ENCODE measurements at places on chromosomes 16 and 17.

GRCh38 chr16:9053006-9053601 lies 38.3 kb upstream of the HAPSTR1 start:
- DNase-seq, result no peak

- DNase-seq, result peak; percentile 81
These were observed 11.2 kb downstream of the MRPL27 start for GRCh38 chr17:50361561-50362480.

GRCh38 chr16:51433599-51433998 lies 282.5 kb upstream of the SALL1 start:
- DNase-seq, result no peak

DNA sequence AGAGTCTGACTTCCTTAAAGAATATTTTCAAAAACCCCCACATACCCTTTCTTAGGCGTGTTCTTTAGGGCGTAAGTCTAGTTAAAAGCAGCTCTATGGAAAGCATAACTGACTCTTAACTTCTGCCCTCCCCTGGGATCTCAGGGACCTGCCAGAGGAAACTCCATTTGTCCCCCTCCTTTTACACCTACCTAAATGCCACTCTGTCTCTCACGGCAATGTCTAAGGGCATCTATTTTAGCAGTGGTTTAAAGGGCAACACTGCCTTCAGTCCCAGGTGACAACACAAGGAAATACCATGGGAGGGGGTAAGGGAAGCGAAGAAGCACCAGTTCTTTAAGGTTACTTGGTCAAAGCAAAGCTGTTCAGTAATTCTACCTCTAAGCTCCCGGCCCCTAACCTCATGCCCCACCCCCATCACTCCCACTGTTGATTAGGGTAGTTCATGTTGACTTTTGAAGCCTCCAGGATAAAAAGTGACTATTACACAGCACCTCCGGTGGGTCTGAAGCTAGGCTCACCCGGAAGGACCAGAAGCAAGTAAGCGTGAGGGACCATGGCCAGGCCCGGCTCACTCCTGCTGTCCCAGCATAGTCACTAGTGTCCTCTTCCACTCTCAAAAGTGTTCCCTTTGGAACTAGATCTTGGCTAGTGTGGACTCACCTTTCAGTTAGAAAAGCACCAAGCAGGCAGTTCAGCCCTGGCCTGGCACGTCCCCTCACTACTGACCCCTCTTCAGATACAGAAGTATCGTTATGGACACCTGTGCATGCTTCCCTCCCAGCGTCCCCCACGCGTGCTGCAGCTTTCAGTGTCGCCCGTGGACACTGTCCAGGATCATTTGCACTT lies 47.1 kb downstream of the CYTH1 start:
- no peak for DNase-seq

DNA sequence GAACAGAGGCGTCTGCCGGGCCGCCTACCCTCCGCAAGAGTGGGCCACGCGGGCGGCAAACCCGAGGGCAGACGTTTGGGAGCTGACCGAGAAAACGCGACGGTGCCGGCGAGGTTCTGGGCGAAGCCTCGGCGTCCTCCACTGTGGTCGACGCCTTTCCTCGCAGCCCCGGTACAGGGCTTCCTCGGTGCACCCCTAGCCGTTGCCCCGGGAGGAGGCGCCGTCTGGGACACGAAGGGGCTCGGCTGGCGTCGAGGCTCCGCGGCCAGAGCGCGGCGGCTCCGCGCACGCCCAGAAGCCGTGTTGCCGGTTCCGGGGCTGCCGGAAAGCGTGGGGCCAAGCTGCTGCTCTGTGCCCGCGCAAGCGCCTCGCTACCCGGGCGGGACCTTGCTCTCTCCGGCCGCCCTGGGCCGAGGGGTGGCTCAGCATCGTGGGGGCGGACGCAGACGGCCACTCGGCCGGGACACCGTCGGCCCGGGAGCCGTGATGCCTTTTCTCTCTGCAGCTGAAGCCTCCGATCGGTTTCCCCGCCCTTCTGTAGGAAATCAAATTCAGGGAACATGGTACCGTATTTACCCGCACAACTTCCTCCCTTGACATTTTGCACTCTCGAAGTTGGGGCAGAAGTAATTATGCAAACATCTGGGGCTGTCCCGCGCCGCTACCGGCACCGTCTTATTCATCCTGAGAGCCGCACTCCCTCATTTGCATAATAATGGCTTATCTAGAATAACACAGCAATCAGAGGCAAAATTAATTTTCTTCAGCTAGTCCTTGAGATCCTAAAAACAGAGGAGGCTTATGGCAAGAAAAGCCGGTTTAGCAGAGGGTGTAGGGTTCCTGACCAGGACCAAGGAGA lies 7.3 kb upstream of the CBX8 start:
- DNase-seq, result peak; percentile 65

GRCh38 chr16:2500918-2501750 lies 12.6 kb upstream of the ATP6V0C start:
- DNase-seq, result peak; percentile 70

DNA sequence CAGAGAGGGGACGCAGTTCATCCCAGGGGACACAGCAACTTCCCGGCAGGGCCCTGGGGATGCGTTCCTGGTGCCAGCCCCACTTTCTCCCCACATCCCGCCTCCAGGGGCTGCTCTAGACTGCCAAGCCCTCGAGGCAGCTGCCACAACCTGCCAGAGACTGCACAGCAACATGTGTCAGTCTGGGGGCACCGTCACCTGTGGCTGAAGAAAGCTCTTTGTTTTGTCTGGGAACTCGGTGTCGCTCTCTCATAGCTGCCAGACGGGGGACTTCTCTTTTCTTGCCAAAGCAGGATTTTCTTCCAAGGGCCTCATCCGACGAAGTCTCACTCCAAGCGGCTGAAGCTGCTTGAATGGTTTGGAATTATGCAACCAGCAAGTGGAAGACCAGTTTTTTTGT lies 43.7 kb downstream of the COTL1 start:
- DNase-seq, result no peak

GRCh38 chr16:84329843-84330684 lies 35.4 kb downstream of the WFDC1 start:
- no peak for DNase-seq

DNA sequence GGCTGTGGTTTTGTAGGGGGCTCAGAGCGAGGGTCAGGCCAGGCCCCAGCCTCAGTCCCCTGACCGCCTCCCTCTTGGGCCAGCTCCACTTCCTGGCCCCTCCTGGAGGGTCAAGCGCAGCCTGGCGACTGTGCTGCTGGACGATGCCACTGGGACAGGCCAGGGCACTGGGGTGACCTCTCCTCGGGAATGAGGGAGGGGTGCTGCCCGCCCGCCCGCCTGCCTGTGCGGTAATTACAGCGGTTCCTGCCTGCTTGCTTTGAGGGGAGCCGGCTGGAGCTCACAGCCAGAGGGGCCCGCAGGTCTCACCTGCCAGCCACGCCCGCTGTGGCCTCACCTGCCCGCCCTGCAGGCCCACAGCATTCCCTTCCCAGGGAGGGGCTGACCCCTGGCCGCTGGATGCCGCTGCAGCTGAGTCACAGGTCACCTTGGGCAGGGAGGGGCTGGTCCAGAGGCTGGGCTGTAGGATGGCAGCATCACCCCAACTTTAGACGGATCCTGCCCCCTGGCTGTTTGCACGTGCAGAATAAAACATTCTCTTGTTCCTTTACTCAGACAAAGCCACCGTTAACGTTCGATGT lies 76.7 kb upstream of the CBX4 start:
- no peak for DNase-seq

- DNase-seq, result no peak
These were observed 67.9 kb downstream of the TRIM37 start for GRCh38 chr17:59038734-59039133.

DNA sequence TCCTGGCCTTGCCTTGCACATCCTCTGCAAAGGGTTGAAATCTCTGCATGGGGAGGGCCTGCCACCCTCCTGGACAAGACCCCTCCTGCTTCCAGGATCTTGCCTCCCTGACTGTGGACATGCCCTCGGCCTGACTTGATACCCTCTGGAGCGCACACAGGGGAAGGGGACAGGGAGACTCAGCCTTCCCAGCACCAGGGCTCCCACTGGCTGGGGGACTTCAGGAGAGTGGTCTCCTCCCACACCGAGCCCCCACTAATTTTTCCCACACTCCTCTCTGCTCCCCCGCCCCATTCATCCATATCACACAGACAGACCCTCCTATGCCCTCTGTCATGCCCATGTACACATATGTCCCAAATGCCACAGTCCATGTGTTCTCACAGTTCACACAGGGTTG lies 14.3 kb downstream of the SGCA start:
- DNase-seq, result no peak

- DNase-seq, result no peak
These were observed 10.2 kb upstream of the SIAH1 start for GRCh38 chr16:48395375-48395774.

- no peak for DNase-seq
These were observed 679.7 kb upstream of the SOX9 start for GRCh38 chr17:71441098-71441497.

DNA sequence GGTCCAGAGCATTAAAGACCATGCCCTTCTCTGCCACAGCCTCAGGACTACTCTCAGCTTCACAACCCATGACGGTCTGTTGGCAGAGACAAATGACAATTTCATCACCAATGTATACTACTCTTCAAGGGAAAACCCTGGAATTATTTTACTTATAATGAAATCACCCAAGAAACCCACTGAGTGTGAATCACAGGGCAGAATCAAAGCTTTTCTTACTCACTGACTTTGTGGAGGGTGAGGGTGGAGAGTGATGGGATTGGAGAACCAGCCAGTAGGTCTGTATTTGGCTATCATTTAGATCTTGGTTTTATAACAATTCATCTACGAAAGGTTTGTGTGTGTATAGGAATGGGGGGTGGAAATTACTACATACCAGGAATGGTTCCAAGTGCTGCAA lies 442.6 kb downstream of the SHISA9 start:
- DNase-seq, result no peak

DNA sequence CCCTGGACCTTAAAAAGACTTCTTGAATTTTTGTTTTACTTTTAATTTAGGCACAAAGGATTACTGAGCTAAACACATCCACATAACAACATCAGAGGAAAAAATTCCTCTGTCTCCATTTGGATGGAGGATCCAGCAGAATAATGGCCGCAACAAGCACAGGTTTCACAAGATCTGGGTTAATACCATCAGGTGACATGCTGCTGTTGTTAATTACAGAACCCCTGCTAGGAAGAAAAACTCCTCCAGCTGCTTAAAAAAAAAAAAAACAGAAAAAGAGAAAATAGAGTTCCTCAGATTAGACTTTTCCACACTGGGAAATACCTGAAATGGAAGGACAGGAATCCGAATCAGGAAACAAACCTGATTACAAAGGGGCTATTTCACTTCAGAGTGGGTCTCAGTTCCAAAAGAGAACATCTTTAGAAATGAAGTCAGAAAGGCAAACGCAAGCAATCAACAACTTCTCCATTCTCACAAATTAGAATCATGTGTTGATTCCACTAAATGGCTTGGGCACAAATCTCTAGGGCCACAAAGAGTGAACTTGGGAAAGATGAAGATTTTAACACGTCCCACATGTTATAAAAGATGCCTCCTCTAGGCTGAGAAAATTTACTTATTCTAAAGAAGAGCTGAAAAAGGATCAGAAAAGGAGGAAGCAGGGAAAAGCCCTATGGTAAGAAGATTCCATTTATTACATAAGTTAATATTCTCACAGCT lies 44.0 kb downstream of the SPOP start:
- no peak for DNase-seq

DNA sequence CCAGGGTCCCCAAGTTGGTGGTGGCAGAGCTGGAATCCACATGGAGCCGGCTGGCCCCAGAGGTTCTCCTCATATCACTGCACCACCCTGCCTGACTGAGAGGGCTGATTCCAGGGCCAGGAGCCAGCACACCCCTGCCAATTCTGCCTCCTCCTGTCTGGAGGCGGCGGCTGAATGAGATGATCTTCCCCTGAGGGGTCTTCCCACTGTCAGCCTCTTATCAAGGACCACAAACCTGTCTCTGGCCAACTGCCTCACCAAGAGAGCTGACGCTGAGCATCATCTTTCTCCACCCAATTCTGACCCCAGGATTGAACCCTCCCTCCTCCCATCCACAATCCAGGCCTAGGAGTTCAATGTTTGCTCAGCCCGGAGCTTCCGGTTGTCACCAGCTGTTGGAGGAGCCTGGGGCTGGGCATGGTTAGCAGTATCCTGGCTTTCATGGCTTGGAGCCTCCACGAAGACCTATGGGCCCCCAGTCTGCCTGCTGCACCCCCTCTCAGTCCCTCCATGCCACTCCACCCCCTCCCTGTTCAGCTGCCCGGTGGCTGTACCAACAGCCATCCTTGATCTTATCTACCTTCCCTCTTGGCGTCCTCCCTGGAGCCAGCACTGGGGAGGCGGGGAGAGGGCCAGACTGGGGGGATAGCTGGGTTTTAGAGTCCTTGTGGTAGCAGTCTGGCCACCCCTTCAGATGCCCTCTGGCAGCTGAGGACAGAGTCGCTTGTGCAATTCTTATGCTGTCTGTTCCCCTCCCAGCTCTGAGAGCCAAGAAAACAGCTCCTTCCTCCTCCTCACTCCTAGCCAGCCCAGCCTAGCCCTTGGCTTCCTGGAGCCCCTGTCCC lies 25.6 kb downstream of the ABCC3 start:
- DNase-seq, result no peak

Data from T-helper 2 cell (primary cell).